ENCODE measurements at places on chromosomes 2 and 18. TPM values are rescaled to one million over a fixed set of nuclear protein-coding genes. Genes with fewer than 3 reads are reported as not detected.

DNA sequence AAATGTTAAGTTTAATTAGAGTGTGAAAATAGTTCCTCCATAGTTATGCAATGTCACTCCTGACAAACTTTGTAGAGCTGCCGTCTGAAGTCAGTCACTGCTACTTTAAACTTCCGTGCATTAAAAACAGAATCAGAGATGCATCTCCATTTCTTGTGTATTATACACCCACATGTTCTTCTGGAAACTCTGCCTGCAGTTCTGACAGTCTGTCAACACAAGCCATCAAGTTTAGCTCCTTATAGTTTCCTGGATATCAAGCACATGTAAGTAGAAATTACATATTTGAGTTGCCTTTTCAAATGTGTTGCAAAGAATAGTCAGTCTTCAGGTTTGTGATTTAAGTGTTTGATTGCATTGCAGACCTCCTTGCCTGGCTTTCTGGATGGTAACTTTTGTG is 184.3 kb downstream of the CTNNA2 start:
- no peak overlapping the region for H3K27ac ChIP-seq
- H3K4me1 ChIP-seq, result no peaks in the 10 kb centered on the region
- H3K4me3 ChIP-seq, result no peak overlapping the region
- DNase-seq, result no peak

- no peaks in the 10 kb centered on the region for H3K36me3 ChIP-seq
- H3K4me1 ChIP-seq, result peaks cover 27% of the 10 kb centered on the region
- no peak for DNase-seq
- H3K4me3 ChIP-seq, result no peak overlapping the region
- H3K27me3 ChIP-seq, result no peaks in the 10 kb centered on the region
These were observed 364.9 kb downstream of the IRS1 start for GRCh38 chr2:226434702-226435101.

GRCh38 chr2:98881153-98881650 is 54.8 kb downstream of the CRACDL start:
- H3K27ac ChIP-seq, result no peak overlapping the region
- no peaks in the 10 kb centered on the region for H3K27me3 ChIP-seq
- H3K4me1 ChIP-seq, result no peaks in the 10 kb centered on the region
- DNase-seq, result no peak

GRCh38 chr2:236587861-236588815 is 18.5 kb downstream of the ACKR3 start:
- H3K27ac ChIP-seq, result no peak overlapping the region
- H3K4me3 ChIP-seq, result no peak overlapping the region
- no peaks in the 10 kb centered on the region for H3K36me3 ChIP-seq
- H3K27me3 ChIP-seq, result no peaks in the 10 kb centered on the region

DNA sequence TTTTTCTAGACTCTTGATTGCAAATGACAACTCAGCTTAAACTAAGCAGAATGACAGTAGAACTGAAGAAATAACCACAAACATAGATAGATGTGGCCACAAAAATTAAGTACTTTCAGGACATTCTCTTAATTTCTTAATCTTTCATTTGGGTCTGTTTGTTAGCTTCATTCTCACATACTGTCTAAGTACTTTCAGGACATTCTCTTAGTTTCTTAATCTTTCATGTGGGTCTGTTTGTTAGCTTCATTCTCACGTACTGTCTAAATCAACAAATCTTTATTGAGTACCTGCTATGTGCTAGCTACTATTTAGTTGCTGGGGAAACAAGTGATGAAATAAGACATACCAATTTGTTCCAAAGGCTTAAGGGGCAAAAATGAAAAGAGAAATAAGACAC is 35.1 kb downstream of the FAM117B start:
- no peaks in the 10 kb centered on the region for H3K4me1 ChIP-seq
- no peak for DNase-seq
- no peaks in the 10 kb centered on the region for H3K36me3 ChIP-seq
- H3K27me3 ChIP-seq, result no peaks in the 10 kb centered on the region

DNA sequence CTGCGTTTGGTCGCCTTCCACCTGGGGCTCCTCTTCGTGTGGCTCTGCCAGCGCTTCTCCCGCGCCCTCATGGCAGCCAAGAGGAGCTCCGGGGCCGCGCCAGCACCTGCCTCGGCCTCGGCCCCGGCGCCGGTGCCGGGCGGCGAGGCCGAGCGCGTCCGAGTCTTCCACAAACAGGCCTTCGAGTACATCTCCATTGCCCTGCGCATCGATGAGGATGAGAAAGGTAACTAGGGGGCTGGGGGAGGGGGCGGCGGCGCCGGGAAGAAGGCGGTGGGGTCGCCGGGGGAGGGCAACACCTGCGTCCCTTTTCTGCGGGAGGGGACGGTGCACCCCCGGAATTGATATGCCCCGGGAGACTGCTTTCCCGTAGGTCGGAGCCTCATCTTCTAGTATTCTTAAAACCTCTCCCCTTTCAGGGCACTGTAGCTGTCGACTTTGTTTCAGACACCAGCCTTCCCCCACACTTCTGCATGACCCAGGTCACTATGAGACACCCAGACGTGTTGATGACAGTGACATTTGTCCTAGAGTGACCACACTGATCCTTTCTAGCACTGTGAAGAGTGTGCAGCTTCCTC is 755 bp downstream of the SPAST start:
- no peaks in the 10 kb centered on the region for H3K27me3 ChIP-seq
- DNase-seq, result no peak
- peak overlapping the region; percentile 71 for H3K4me3 ChIP-seq
- no peak overlapping the region for H3K27ac ChIP-seq
- peaks cover 4% of the 10 kb centered on the region for H3K36me3 ChIP-seq

- no peaks in the 10 kb centered on the region for H3K27me3 ChIP-seq
- no peak overlapping the region for H3K27ac ChIP-seq
- no peak for DNase-seq
- no peak overlapping the region for H3K4me3 ChIP-seq
- no peaks in the 10 kb centered on the region for H3K4me1 ChIP-seq
These were observed 119.6 kb upstream of the OTOS start for GRCh38 chr2:240259924-240260529.

GRCh38 chr2:38789691-38790090 is 11.7 kb downstream of the GEMIN6 start:
- H3K36me3 ChIP-seq, result no peaks in the 10 kb centered on the region
- H3K27ac ChIP-seq, result no peak overlapping the region
- no peaks in the 10 kb centered on the region for H3K27me3 ChIP-seq
- DNase-seq, result no peak
- no peak overlapping the region for H3K4me3 ChIP-seq
- no peaks in the 10 kb centered on the region for H3K4me1 ChIP-seq

DNA sequence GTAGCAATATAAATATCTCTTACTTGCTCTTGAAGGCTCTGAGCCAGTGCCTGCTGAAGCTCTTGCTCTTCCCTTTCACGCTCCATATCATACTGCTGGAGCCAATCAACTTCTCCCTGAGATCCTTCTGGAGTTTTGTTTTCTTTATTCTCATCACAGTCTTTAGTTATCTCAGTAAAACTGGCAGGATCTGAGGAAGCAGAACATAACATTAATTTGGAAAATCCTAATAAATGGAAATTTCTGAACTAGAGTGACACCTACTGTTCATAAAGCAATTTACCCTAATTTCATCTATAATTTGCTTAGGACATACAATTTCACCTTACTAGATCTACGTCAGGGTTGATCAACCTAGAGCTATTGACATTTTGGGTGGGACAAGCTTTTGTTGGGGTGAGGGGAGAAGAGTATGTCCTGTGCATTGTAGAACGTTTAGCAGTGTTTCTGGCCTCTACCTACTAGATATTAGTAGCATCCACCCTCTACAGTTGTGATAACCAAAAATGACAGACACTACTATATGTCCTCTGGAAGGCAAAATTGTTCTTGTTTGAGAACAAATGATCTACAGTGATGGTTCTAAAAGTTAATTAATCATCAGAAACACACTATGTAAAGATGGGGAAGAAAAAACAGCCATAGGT is 47.2 kb downstream of the VIL1 start:
- H3K36me3 ChIP-seq, result peaks cover 52% of the 10 kb centered on the region
- peak; percentile 23 for DNase-seq
- no peaks in the 10 kb centered on the region for H3K4me1 ChIP-seq
- no peak overlapping the region for H3K4me3 ChIP-seq

GRCh38 chr2:7666596-7667259 is 749.5 kb downstream of the RNF144A start:
- no peaks in the 10 kb centered on the region for H3K4me1 ChIP-seq
- no peak for DNase-seq
- no peak overlapping the region for H3K4me3 ChIP-seq
- H3K27me3 ChIP-seq, result no peaks in the 10 kb centered on the region
- no peak overlapping the region for H3K27ac ChIP-seq

DNA sequence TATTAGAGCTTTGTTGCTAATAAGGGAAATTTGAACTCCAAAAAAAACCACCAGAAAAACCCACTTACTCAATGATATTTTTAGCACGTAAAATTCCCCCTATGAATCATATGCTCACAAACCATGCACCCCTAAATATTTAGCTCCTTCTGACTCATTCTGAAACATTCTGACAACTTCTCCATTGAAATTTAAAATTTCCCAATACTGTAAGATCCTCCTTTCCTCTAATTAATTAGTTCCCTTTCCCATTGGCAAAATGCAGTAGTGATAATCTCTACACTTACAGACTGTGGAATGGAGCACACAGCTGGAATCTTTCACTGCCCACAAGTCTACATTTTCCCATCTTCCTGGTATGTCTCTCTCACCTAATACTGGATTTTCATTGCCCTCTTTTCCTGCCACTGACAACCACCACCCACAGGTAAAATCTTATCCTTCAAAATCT is 215.8 kb upstream of the ACVR2A start:
- no peaks in the 10 kb centered on the region for H3K4me1 ChIP-seq
- H3K36me3 ChIP-seq, result no peaks in the 10 kb centered on the region
- no peak overlapping the region for H3K27ac ChIP-seq
- DNase-seq, result no peak

DNA sequence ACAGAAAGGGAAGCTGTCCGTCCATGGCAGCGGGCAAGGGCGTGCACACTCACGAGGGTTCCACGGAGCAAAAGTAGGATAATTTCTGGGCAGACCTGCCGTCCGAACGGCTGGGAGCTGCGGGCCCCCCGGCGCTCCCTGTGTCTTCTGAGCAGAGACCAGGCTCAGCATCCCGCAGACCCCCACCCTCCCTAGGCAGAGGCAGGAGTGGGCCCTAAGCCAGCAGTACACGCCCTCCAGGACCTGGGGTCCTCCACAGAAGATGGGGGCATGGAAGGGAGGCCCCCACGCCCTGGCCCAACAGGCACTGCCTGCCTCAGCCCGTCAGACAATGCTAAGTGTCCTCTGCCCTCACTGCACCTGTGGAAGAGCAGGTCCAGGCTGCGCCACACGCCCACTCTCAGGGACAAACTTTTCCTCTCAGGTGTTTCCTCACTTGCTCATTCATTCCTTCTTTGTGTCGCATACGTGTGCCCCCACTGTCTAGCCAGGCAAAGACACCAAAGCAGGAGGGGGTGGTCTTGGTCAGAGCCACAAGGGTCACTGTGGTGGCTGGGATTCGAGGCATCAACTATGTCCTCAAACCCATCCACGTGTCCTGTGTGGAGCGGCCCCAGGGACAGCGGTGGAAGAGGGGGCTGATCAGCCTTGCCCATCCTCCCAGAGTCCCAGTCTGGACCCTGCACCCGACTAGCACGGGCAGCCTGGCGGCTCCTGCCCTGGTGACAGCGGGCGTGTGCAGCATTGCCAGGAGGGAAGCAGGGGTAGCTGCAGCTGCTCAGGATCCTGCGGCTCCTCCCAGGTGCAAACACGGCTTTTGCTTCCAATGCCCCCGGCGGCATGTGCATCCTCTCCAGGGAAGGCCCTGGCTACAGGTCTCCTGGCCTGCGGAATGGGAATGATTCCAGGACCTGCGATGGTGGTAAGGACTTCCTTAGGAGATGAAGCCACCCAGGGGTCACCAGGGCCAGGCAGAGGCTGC is 2.4 kb upstream of the GPC1 start:
- H3K36me3 ChIP-seq, result peaks cover 7% of the 10 kb centered on the region
- H3K4me1 ChIP-seq, result peaks cover 37% of the 10 kb centered on the region
- peak; percentile 38 for DNase-seq
- H3K27me3 ChIP-seq, result no peaks in the 10 kb centered on the region
- no peak overlapping the region for H3K4me3 ChIP-seq

DNA sequence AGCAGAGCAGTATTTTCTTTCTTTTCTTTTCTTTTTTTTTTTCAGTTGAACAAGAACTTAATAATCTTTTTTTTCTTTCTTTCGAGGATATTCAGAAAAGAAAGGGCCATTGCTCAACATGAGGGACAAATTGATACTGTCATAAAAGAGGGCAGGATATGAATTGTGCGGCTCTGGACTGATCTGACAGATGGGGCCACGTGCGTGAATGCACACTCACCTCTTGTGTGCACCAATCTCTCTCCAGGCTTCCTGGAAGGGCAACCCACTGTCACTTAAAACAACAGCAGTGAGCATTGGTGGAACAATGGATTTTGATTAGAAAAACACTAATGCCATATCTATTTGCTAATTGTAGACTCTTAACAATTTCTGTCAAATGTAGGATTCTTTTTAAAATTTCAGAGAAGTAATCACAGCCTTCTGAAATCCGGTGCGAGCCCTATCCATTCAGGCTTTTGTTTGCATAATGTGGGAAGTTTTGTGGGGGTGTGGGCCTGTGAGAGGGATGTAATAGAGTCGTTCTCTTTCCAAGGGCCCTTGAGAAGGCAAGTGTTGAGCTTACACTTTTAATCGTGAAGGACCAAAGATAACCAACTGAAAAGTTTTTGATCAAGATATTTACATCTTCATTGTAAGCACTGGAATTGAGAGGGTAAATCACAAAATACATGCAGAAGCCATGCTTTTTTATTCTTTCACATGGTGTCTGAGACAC is 298.8 kb downstream of the SP3 start:
- peaks cover 7% of the 10 kb centered on the region for H3K4me1 ChIP-seq
- no peaks in the 10 kb centered on the region for H3K27me3 ChIP-seq
- no peaks in the 10 kb centered on the region for H3K36me3 ChIP-seq
- DNase-seq, result no peak

GRCh38 chr2:44972771-44973535 is 31.5 kb downstream of the SIX3 start:
- H3K27me3 ChIP-seq, result no peaks in the 10 kb centered on the region
- H3K27ac ChIP-seq, result no peak overlapping the region
- H3K4me3 ChIP-seq, result no peak overlapping the region

- H3K4me1 ChIP-seq, result no peaks in the 10 kb centered on the region
- no peaks in the 10 kb centered on the region for H3K27me3 ChIP-seq
- no peak overlapping the region for H3K27ac ChIP-seq
- no peak overlapping the region for H3K4me3 ChIP-seq
These were observed 136.2 kb downstream of the RGPD3 start for GRCh38 chr2:106332054-106332453.

- no peaks in the 10 kb centered on the region for H3K27me3 ChIP-seq
- no peak overlapping the region for H3K4me3 ChIP-seq
- no peaks in the 10 kb centered on the region for H3K36me3 ChIP-seq
- no peak overlapping the region for H3K27ac ChIP-seq
These were observed 61.8 kb upstream of the CHRNA1 start for GRCh38 chr2:174826051-174826450.

- no peaks in the 10 kb centered on the region for H3K36me3 ChIP-seq
- H3K4me3 ChIP-seq, result no peak overlapping the region
- no peak overlapping the region for H3K27ac ChIP-seq
- no peak for DNase-seq
- H3K27me3 ChIP-seq, result peaks cover 30% of the 10 kb centered on the region
These were observed 50.8 kb upstream of the TMEM87B start for GRCh38 chr2:112004253-112004645.

Gene PKDCC
- 60.1 TPM for total RNA-seq

Gene ZNF396
- total RNA-seq, result 0.79 TPM

Gene MEIS1
- total RNA-seq, result 4.2 TPM

Gene TRIM54
- total RNA-seq, result not detected

Gene TXNDC9
- total RNA-seq, result 107 TPM

Gene KIF5C
- not detected for total RNA-seq

Gene RFTN2
- 0.21 TPM for total RNA-seq

Gene EPAS1
- 13.1 TPM for total RNA-seq

Gene REG3A
- total RNA-seq, result not detected

Gene ZNF236
- 1.1 TPM for total RNA-seq

Gene PLGLB1
- total RNA-seq, result not detected

Gene B3GNT7
- not detected for total RNA-seq

Gene DAPL1
- not detected for total RNA-seq

Gene ARHGAP25
- total RNA-seq, result not detected

Gene VWC2L
- not detected for total RNA-seq

Gene GAD1
- total RNA-seq, result 2.8 TPM

Gene DTNA
- total RNA-seq, result 5.8 TPM
